ENCODE measurements at places on chromosomes 5 and 9. TPM values are rescaled to one million over a fixed set of nuclear protein-coding genes. Genes with fewer than 3 reads are reported as not detected.

DNA sequence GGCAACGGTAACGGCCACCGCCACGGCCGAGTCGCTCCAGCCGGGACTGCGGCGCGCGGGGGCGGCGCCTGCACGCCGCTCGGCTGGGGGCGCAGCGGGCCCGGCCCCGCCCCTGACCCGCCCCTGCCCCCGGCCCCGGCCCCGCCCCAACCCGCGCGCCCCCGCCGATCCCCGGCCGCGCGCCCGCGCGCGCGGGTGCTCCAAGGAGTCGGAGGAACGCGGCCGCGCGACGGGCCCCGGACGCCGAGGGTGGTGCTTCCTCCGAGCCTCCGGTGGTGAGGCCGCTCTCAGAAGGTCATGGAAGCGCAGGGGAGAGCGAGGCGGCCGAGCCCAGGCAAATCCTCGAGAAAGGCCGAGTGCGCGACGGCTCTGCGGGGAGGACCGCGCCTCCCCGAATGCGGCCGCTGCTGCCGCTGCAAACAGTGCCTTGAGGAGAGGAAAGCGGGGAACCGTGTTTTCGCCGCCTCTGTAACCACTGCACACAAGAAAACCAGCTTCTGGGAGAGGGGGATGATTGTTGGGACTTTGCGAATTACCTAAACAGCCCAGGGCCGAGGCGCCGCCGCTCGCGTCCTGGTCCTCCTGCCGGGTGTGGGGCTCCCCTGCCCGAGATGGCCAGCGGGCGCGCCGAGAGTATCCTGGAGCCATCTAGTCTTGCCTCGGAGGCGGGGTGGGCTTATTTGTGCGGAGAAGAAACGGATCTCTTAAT is at the start of gene LIFR:
LIFR (minus strand) TSS at position 48 of the 709 bp plus-strand sequence. CDS start 25,999 bp downstream, outside the sequence.
- DNase-seq: peak; percentile 81
- H3K27me3 ChIP-seq: no peaks in the 10 kb centered on the region
- peak within 1 kb of the TSS; percentile 98 for H3K27ac ChIP-seq
- peak within 1 kb of the TSS; percentile 92 for H3K4me3 ChIP-seq

DNA sequence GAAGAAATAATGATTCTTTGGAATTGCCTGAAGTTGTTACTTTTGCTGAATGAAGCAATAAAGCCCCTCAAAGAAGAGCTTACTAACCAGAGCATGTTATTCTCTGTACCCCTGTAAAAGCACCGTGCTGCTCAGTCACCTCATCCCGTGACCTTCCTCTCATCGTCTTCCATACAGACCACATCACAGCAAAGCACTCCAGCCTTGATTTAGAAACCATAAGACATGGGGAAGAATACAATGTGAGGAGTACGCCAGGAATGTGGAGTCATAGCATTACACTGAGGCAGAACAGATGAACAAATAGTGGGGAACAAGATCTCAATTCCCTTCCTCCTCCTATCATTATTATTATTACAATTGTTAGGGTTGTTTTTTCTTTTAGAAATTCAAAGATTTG is 49.1 kb downstream of the ERAP1 start:
- no peak overlapping the region for H3K4me3 ChIP-seq
- no peak for DNase-seq
- no peaks in the 10 kb centered on the region for H3K4me1 ChIP-seq
- peaks cover 8% of the 10 kb centered on the region for H3K36me3 ChIP-seq
- no peak overlapping the region for H3K27ac ChIP-seq

- no peak overlapping the region for H3K4me3 ChIP-seq
- H3K4me1 ChIP-seq: no peaks in the 10 kb centered on the region
- DNase-seq: no peak
- H3K27me3 ChIP-seq: no peaks in the 10 kb centered on the region
- H3K36me3 ChIP-seq: no peaks in the 10 kb centered on the region
Observed at GRCh38 chr9:13899924-13900323, 414.0 kb downstream of the NFIB start.

DNA sequence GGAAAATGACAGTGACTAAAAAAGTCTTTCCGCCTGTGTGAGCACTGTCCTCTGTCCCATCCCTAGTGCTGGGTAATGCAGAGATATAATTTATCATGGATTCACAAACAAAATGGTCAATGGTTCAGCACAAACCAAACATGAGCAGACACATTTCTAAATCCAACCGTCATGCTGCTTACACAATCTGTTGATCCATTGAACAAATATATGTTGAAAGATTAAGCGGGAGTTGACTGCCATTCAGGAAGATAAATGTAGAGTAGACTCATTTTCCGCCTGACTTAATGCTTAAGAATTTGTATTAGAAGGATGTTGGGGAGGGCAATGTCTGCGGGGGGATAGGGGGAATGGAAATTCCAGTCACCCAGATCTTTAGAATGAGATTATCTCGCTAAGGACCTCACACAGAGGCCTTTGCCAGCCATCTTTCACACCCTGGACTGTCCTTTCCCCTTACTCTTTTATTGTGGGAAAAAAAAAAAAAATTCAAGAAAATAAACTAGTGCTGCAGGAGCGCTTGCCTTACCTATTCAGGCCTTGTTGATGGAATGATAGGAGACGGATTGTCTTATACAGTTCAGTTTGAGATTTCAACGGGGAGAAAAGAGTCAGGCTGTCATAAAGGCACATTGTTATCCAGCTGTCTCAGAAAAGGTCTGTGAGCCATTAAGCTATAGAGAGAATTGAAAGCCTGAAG is 153.7 kb downstream of the TLE1 start:
- H3K27ac ChIP-seq: no peak overlapping the region
- H3K27me3 ChIP-seq: peaks cover 13% of the 10 kb centered on the region
- H3K4me1 ChIP-seq: peaks cover 26% of the 10 kb centered on the region
- no peak overlapping the region for H3K4me3 ChIP-seq
- no peaks in the 10 kb centered on the region for H3K36me3 ChIP-seq

LHX3 gene
- total RNA-seq: not detected

- peaks cover 11% of the 10 kb centered on the region for H3K4me1 ChIP-seq
- no peak for DNase-seq
- H3K27ac ChIP-seq: no peak overlapping the region
Observed at GRCh38 chr5:32020271-32020670, 153.8 kb downstream of the GOLPH3 start.

PCDH12 gene
- total RNA-seq: not detected

DNA sequence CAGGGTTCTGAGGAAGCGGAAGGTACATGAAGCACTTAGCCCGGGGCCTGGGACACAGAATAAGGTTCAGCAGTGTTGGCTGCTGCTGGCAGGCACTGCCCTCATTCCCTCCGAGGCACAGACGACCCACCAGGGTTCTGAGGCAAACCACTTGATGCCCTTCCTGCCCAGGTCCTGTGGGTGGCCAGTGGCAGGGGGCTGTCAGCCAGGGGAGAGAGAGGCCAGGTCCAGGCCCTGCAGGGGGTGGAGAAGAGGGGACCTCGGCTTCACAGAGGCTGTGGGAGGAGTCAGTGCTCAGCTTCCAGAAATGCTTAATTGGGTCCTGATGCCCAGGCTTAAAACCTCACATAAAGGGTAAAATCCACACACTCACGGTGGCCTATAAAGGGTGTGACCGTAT is 4.4 kb upstream of the ZDHHC12 start:
- H3K27ac ChIP-seq: no peak overlapping the region
- no peak for DNase-seq
- H3K27me3 ChIP-seq: no peaks in the 10 kb centered on the region
- H3K4me3 ChIP-seq: no peak overlapping the region

IL17B gene
- not detected for total RNA-seq

GRCh38 chr9:92661127-92661526 is 8.8 kb downstream of the IPPK start:
- H3K4me3 ChIP-seq: no peak overlapping the region
- DNase-seq: no peak
- H3K4me1 ChIP-seq: peaks cover 2% of the 10 kb centered on the region
- H3K27me3 ChIP-seq: no peaks in the 10 kb centered on the region

DNA sequence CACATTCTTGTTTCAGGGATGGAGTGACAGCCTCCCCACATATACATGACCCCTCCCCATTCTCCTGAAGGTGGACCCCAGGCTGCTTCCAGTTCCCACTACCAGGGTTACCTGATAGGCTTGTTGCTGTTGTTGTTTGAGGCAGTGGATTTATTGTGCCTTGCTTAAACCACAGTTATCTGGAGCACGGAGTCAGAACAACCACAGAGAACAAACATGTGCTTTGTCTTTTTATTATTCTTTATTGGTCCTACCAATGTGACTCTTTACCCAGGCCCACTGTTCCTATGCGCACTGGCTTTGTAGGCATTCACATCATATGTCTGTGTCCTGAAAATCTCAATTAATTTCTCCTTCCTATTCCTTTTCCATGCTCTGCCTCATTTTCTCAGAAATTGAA is 41.2 kb upstream of the IPPK start:
- peaks cover 14% of the 10 kb centered on the region for H3K36me3 ChIP-seq
- no peaks in the 10 kb centered on the region for H3K27me3 ChIP-seq
- peaks cover 1% of the 10 kb centered on the region for H3K4me1 ChIP-seq
- no peak for DNase-seq
- no peak overlapping the region for H3K27ac ChIP-seq

- H3K27ac ChIP-seq: no peak overlapping the region
- DNase-seq: no peak
- no peaks in the 10 kb centered on the region for H3K27me3 ChIP-seq
- H3K4me3 ChIP-seq: no peak overlapping the region
Observed at GRCh38 chr5:132372127-132372526, 2.6 kb downstream of the SLC22A5 start.

GRCh38 chr5:130024006-130024405 is 119.7 kb downstream of the CHSY3 start:
- no peak overlapping the region for H3K27ac ChIP-seq
- H3K36me3 ChIP-seq: no peaks in the 10 kb centered on the region
- DNase-seq: no peak
- H3K4me3 ChIP-seq: no peak overlapping the region

CYLC2 gene
- total RNA-seq: not detected

SNCB gene
- total RNA-seq: not detected

DNA sequence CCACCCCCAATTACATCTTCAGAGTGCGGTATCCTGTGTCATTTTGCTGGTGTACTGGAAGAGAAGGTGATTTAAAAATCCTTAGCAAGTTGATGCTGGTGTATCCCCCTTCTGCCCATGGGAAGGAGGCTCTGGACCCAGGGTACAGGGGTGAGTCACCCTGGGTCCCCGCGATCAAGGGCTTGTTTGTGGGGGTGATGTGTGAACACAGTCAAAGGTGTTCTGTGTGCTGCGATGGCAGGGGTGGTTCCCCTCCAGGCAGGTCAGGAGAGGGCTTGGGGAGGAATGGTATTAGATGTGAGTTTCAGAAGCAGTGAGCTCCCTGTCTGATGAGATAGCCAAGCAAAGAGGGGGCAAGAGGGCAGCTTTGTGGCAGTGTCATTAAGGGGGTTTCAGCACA is 28.9 kb downstream of the OLFM1 start:
- no peaks in the 10 kb centered on the region for H3K36me3 ChIP-seq
- no peak overlapping the region for H3K27ac ChIP-seq
- no peak for DNase-seq

DNA sequence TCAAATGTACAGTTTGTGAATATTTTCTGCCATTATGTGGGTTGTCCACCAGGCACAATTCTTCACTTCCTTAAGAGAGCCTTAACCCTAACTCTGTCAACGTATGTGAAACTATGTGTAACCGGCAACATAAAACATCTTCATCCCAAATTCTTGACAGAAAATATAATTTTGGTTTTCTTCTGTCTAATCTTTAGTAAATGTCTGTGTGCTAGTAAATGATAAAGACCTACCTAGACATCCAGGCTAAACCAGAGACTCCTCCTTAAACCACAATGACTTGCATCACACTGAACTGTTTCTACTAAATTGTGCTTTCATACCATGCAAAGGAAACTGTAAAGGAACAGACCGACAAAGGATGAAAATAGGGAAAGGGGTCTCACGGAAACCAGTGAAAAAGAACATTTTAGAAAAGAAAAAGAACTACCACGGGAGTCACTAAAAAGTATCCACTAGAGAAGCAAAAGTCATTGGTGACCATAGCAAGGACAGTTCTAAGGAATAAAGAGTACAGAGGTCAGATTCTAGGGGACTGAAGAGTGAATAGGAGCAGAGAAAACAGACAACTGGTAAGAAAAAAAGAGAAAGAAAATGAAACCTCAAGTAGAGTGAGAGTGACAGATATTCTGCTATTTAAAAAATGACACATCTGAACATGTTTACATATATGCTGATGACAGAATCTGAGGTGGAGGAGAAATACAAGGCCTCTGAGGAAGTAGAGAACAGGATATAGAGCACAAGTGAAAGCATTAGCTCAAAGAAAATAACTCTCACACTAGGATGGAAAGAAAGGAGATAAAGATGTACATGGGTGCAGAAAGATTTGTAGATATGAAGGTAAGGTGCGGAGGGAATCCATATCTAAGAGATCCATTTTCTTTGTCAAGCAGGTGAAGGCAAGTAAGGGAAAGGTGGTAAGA is 49.4 kb downstream of the FNIP1 start:
- DNase-seq: no peak
- no peaks in the 10 kb centered on the region for H3K27me3 ChIP-seq
- H3K4me3 ChIP-seq: no peak overlapping the region
- peak overlapping the region; percentile 18 for H3K27ac ChIP-seq
- no peaks in the 10 kb centered on the region for H3K4me1 ChIP-seq

DNA sequence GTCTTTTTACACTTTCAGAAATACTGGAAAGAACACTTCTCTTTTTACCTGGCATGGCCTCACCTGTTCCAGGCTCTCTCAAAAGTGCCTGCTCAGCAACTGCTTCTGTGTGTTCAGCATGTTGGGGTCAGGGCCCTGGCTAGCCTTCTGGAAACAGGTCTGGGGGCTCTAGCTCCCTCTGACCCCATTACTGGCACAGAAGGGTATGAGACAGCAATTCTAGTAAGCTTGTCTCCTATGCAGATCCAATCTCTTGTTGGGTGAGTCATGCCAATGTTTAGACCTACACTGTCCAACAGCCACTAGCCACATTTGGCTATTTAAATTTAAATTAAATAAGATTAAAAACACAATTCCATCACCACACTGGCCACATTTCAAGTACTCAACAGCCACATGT is 80.8 kb downstream of the MAPKAP1 start:
- no peaks in the 10 kb centered on the region for H3K27me3 ChIP-seq
- DNase-seq: no peak
- peaks cover 7% of the 10 kb centered on the region for H3K36me3 ChIP-seq
- H3K4me1 ChIP-seq: no peaks in the 10 kb centered on the region
- H3K27ac ChIP-seq: no peak overlapping the region

ADAM19 gene
- 13.4 TPM for total RNA-seq

- no peaks in the 10 kb centered on the region for H3K36me3 ChIP-seq
- peaks cover 23% of the 10 kb centered on the region for H3K27me3 ChIP-seq
- DNase-seq: no peak
- H3K4me3 ChIP-seq: no peak overlapping the region
Observed at GRCh38 chr5:150653145-150653761, 7.8 kb upstream of the MYOZ3 start.

SLC36A3 gene
- total RNA-seq: not detected

FCN2 gene
- not detected for total RNA-seq

DNA sequence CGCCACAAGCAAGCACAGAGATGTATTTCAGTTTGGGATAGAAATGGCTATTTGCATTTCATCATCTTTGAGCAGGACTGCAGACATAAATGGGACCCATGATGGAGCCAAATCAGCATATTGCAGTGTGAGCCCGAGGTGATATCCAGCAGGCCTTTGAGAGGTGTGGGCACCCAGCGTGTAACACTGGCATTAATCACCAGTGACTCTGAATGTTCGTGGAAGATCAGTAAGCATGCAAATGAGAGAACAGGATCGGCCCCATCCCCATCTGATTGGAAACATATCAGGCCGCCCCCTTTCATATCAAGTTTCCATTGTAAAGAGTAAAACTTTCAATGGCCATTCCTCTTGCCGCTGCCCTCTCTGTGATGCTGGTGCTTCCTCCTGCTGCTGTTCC is 84.0 kb downstream of the GTF3C4 start:
- DNase-seq: no peak
- peaks cover 4% of the 10 kb centered on the region for H3K4me1 ChIP-seq
- H3K27me3 ChIP-seq: peaks cover 17% of the 10 kb centered on the region
- H3K36me3 ChIP-seq: no peaks in the 10 kb centered on the region
- no peak overlapping the region for H3K4me3 ChIP-seq
- no peak overlapping the region for H3K27ac ChIP-seq

SOWAHA gene
- total RNA-seq: 0.98 TPM

MEF2C gene
- 2.6 TPM for total RNA-seq
